Tibial nerve (tissue), 4 donors: ENCODE measurements at places on chromosomes 7 and 10. TPM values are rescaled to one million over a fixed set of nuclear protein-coding genes. Genes with fewer than 3 reads are reported as not detected.

- no peak for DNase-seq
Observed at GRCh38 chr10:57300718-57301117, 939.7 kb upstream of the ZWINT start.

- no peak for DNase-seq
Observed at GRCh38 chr7:101496017-101496416, 133.1 kb downstream of the MYL10 start.

DNA sequence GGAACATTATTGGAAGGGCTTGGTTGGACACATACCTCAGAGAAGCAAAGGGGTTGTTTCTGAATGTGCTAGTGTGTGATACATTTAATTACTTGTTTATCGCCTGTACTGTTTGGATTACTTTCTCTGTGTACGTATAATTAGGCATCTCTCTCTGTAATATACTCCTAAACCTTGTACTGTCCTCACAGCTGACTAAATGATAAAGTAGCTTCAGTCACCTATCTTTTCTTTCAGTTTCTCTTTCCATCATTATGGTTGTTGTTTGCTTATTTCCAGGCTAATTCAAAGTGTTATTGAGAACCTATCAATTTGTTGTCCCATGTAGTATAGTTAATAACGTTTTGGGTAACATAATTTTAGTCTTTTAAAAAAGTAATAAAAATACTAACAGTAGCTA is 34.0 kb downstream of the MXI1 start:
- no peak for DNase-seq

ZWINT gene
- total RNA-seq, result 3.9 TPM
